Neuronal stem cell (in vitro differentiated cells): ENCODE measurements at places on chromosomes 1 and 21.
A peak's percentile ranks its signal among the peaks of the same experiment; 100 is the strongest.

- no peak for DNase-seq
Measured at GRCh38 chr1:185314411-185314810, 2.6 kb downstream of the IVNS1ABP start.

- no peak for DNase-seq
Measured at GRCh38 chr1:182196897-182197870, 135.7 kb upstream of the ZNF648 start.

DNA sequence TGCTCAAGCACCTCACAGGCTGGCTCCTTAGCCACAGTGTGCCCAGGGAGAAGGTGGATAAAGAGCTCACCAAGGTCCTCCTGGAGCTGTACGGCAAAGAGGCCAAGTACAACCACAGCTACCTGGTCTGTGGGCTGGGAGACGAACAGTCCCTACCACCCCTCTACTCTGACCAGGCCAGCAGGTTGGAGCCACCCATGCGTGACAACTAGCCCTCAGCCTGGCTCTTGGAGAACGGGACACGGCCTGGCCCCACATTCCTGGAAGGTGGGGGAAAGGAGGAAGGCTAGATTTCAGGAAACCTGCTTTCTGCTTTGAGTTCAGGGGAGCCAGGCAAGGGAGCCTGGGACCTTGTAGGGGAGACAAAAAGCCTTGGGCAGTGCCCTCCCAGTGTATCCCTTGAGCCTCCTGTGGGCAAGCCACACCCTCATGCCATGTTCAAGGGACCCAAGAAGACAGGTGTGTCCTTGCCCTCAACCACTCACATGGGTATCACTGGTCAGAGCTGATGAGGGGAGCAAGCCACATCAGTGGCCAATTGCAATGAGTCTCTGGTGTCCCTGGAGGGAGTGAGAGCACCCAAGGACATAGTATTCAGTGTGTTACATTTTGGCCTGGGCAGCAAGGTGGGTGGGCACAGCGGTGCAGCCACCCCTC lies 27.6 kb downstream of the LUZP1 start:
- DNase-seq, result no peak

GRCh38 chr1:192810253-192810880 lies 1.5 kb downstream of the RGS2 start:
- DNase-seq, result peak; percentile 53

- no peak for DNase-seq
Measured at GRCh38 chr21:45818904-45819285, 162.7 kb upstream of the COL6A1 start.

- no peak for DNase-seq
Measured at GRCh38 chr1:15243275-15244043, 3.6 kb upstream of the FHAD1 start.
